ENCODE measurements at places on chromosomes 13 and 19.

DNA sequence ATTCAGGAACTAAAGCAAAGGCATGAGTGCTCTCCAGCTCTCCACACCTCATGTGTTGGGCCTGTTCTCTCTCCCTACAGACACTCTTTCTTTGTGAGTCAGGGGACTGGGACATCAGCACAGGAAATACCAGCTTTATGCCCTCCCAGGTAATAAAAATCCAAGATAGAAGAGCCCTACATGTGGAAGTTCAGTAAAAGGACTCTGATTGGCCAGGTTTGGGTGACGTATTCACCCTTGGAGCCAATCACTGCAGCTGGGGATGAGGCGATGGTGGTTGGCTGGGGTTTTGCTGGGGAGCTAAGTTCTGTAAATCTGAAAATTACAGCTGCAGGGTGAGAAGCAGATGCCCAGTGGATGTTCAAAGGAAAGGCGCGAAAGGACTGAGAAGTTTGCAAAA lies 32.5 kb downstream of the CCDC70 start:
- no peak for DNase-seq

DNA sequence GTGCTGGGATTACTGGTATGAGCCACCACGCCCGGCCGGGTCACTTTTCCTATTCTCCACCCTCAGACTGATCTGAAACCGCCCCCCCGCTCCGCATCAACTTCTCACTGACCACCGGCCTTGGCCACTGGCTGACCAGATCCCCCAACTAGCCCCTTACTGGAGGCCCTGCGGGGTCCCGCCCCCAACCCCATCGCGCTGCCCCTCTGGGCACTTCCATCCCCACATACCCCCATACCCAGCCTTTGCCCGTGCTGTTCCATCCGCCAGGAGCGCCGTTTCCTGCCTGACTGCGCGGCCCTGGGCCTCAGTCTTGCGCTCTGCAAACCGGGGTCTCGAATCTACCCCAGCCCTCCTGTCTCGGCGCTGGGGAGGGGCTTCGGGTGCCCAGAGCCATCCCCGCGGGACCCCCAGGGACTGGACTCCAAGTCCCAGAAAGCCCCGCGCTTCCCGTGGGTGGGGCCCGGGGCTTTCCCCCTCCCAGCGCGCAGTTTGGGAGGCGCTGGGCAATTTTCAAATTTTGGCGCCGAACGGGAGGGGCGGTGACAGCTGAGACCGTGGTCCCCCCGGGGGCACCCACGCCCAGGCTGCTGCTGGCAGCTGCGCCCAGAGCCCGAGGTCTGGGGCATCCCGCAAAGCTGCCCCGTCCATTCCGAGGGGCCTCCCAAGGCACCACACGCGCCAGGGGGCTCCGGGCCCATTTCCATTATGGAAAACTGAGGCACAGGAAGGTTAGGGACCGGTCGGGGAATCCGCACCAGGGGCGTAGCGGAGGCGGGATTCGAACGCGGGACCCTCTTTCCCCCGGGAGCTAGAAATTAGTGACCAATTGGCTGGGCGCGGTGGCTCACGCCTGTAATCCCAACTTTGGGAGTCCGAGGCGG lies 5.2 kb upstream of the LMNB2 start:
- peak; percentile 39 for DNase-seq

- DNase-seq, result no peak
These were observed 527.9 kb downstream of the MYO16 start for GRCh38 chr13:109157275-109157674.

DNA sequence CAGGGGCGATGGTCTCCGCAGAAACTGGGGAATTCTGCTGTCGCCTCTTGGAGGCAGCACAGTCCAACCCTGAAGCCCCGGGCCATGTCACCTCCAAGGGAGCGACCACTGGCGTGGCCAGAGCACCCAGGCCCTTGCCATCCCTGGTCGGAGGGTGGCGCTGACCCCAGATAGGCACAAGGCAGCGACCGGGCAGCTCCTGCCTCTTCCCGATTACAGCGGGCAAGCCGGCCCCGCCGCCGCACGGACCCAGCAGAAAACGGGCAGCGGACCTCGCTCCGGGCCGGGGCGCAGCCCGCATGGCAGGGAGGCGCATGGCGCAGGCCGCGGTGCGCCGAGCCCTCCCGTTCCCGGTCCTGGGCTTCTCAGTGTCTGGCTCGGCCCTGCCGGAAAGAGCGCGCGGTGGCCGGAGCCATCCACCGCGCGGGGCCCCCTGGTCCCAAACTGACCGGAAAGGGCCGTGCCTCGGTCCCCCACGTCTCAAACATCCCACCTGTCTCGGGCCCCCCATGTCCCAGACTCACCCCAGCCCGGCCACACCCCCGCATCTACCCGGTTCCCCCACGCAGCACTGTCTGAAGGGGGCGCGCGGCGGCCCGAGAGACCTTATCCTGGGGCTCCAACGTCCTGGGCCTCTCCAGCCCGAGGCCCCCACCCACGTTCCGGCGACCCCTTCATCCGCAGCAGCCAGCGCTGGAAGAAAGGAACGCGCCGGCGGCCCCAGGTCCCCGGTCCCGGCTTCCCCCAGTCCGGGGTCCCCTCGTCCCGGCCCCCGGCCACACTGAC lies 727 bp downstream of the CERS1 start:
- DNase-seq, result no peak

DNA sequence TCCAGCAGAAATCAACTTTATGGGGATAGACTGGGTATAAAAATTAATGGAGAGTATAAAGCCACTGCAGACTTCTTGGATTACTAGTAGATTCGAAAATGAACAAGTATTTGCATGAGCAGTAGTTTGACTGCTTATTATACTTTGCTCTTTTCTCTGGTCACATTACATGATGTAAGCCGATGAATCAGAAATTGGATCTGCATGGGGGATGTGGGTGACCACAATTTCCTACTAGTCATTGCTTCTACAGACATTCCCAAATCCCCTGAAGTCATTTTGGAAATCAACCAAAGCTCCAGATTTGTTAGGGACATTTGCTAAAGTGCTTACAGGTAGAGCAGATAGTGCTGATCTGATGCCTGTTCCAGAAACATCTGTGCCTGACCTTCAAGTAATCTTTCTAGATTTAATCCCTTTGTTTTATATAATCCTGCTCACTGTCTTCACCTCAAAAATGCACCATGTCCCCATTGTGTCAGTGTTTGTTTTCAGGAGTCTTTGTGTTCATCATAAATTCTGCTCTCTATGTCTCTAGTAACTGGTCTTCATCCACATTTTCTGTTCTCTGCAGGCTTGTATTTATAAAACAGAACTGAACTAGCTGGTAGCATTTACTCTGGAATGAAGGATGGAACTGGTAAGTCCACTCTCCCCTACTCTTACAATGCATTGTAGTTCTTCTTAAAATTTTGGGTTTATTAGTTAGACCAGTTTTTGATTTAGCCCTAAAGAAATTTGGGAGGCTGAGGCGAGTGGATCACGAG lies 201.5 kb upstream of the CSNK1A1L start:
- DNase-seq, result peak; percentile 99

- DNase-seq, result no peak
These were observed 14.5 kb upstream of the TRPC4 start for GRCh38 chr13:37884026-37884425.

DNA sequence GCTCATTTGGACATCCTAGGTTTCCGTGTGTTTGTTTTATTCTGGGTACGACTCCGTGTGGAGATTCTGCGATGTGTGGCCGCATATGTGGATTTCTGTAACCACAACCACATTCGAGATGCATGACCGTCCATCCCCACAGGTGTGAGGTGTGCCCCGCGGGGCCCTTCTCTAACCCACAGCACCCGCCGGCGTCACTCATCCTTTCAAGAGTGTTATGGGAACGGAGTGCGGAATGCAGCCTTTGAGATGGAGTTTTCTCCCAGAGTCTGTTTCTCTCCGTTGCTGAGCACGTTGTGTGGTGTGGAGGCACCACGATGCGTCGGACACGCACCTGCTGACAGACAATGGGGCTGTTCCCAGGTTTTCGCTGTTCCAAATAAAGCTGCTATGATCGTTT lies 40.0 kb downstream of the C13orf46 start:
- no peak for DNase-seq

DNA sequence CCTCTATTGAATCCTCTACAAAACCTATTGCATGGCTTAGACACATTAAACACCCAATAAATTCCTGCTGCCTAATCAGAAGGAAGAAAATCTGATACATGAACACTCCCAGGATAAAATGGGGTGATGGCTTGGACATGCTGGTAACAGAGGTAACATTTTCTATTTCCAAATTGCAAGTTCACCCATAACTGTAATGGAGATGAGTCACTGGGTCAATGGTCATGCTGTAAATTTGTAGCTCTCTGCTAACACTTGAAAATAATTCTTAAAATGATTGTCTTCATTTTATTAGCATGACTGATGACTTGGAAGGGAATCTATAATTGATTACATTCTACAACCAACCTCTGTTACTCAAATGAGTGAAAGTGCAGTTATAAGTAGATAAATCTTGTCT lies 434.1 kb downstream of the FGF14 start:
- no peak for DNase-seq

DNA sequence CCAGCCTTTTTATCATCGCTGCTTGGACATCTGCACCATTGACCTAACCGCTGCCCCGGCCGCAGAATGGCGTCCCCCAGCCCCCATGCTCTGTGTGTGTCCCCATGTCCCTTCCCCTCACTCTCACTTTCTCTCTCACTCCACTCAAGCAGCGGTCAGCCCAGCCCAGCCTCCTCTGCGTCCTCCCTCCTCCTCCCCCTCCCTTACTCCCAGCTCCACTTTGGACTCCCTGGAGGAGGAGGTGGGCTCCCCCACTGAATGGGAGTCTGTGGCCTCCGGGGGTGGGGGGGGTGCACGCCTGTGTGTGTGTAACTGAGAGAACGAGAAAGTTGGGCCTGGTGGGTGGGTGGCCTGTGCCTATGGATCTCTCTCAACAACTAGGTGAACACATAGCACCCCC lies 2.2 kb downstream of the MAP2K7 start:
- no peak for DNase-seq

- peak; percentile 90 for DNase-seq
These were observed 6.9 kb downstream of the ETFB start for GRCh38 chr19:51359294-51359693.

DNA sequence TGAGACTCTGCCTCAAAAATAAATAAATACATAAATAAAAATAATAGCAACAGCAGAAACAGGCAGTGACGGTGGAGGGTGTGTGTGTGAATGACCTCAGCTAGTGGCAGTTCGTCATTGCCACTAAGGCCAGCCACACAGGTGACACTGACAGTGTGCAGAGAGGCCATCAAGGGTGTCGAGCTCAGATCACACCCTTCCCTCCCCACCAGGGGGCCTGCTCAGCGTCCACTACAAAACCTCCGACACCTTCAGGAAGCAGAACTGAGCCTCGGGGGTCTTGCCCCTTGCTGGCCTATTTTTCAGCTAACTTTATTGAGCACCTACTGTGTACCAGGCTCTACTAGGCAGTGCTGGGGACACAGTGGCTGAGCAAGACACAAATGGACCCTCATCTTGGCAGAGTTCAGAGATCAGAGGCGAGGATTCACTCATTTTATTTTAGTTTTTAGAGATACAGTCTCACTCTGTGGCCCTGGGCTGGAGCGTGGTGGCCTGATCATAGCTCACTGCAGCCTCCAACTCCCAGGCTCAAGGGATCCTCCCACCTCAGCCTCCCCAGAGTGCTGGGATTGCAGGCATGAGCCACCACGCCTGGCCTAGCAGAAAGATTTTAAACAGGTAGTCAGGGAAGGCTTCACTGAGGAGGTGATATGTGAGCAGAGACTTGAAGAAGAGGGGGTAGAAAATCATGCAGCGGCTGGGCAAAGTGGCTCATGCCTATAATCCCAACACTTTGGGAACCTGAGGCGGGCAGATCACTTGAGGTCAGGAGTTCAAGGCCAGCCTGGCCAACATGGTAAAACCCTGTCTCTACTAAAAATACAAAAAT lies 30.3 kb upstream of the SEMA6B start:
- no peak for DNase-seq

- DNase-seq, result no peak
These were observed 4.8 kb downstream of the SLC17A7 start for GRCh38 chr19:49436381-49437017.

DNA sequence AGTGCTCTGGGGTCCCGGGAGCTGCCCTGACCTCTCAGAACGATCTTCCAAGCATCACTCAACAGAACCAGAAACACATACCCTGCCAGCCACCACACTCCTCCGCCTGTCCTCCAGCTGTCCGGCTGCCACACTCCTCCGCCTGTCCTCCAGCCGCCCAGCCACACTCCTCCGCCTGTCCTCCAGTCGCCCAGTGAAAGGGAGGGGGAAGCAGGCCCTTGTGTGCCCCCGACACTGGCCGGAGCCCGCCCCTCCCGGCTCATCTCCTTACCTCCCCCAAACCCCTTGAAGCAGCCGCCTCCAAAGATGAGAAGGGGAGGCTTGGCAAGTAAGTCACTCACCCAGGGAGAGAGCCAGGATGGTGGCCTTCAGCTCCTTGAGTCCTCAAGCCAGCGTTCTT lies 40.2 kb downstream of the STK24 start:
- DNase-seq, result no peak

DNA sequence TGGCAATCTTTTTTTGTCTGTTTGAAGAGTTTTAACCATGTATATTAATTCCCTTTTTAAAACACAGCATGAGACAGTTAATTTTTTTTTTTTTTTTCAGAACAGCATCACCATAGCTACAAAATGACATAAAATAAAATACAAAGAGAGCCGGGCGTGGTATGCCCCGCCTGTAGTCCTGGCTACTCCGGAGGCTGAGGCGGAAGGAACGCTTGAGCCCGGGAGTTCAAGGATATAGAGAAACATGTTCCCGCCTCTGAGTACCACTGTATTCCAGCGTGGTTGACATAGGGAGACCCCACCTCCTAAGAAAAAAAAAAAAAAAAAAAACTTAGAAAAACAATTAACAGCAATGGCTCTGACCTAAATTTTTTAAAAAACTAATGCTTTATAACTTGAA lies 10.0 kb upstream of the INSR start:
- DNase-seq, result no peak

- DNase-seq, result no peak
These were observed 1.4 kb downstream of the ACTN4 start for GRCh38 chr19:38648769-38649304.

DNA sequence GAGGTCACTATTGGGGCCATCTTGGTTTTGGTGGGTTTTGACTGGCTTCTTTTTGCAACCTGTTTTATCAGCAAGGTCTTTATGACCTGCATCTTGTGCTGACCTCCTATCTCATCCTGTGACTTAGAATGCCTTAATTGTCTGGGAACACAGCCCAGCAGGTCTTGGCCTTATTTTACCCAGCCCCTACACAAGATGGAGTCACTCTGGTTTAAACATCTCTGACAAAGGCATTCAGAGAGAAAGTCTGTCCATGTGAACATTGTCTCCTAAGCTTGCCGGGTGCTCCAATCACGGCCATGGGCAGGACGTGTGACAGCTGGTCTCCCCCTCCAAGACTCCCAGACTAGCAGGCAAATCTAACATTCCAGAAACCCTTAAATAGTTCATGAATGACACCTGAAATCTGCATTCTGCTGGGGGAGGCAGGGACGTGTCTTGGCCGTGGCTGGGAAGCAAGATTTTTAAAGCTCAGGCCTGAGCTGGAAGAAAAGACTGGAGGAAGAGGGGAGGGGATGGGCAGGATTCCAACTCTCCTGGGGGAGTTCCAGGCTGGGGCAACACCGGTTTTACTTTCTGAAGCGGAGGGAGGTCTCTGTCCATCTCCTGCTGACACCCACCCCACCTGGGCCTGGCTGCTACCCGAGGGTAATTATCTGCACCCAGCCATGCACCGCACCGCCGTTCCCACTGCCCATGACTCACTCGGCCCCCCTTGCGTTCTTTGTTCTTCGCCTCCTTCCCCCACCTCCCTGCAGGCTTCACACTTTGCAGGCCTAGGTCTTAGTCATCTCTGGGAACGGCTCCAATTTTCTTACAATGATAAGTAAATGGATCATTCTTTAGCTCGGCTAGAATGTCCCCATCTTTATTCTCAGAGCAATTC lies 11.6 kb upstream of the OR1M1 start:
- peak; percentile 99 for DNase-seq

All from astrocyte (in vitro differentiated cells and primary cell).